Stimulated activated CD8-positive, alpha-beta memory T cell treated with anti-CD3 and anti-CD28 coated beads, Interleukin-4, amount 100 ng/mL, for 24 hours (primary cell): ENCODE measurements at places on chromosomes 4 and X.

- DNase-seq = no peak
These were observed 420.5 kb downstream of the TLL1 start for GRCh38 chr4:166293556-166293955.

- no peak for DNase-seq
These were observed 5.3 kb downstream of the COPS4 start for GRCh38 chr4:83040269-83040668.

DNA sequence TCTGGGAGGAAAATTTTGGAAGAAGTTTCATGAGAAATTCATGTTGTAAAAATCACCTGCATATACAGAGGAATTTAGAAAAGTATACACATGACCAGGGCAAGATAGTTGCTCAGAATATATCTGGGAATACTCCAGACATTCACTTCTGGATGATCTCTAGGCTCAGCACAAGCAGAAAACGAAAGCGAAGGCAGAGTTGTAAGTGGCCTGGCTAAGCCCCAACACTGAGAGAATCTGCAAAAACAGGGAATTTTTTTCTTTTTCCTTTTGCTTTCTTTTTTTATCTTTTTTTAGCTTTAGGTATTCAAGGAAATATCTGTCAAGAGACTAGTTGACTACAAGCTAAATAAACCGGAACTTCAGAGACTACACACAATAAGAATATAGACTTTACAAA, 207.2 kb downstream of the FGF13 start:
- no peak for DNase-seq

- no peak for DNase-seq
These were observed 140.3 kb downstream of the PDHA2 start for GRCh38 chr4:95979961-95980876.

DNA sequence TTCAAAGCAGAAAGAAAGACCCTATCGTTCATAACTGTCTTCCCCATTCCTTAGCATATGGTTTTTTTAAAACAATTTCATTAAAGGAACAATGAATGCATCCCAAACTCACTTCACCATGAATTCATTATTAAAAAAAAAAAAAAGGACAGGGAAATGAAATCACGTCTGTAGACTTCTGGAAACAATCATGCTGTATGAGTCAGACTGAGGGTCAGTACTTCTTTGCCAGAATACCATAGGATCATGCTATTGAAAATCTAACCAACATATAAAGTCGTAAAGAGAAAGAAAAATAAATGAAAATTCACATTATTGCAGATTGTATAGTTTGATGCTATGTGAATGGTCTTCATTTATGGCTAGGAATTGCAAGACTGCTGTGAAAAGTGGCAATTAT, 144.4 kb downstream of the PCDH18 start:
- DNase-seq = no peak

DNA sequence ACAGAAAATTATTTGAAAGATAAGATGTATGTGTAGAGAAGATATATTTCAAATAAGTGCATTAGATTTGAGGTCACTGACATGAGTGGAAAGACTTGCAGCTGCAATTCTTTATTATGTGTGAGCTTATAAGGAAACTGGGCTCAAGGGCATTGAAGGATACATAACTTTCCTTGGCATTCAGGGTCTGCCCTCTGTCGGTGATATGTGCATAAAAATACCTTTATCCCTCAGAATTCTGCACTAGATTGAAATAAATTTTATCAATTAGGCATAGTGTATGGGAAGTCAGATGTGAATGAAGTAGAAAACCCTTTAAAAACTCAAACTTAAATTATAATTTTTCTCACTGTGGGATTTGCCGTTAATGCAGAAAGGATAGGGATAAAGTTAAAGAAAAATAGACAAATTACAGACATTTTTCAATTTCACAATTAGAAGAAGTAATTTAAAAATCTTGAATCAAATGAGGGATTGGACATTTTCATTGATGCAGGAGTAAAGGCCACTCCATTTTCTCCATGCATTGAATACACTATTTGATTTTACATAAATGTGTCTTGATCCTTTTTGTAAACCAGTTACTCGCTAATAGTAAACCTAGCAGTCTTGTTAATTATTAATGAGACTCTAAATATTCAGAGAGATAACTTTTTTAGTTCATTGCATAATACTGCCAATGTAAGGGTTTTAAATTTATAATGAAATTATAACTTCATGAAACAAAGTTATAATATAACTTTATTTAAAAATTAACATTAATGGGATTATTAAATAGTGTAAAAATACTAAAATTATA, 21.0 kb upstream of the ETNPPL start:
- DNase-seq = no peak

GRCh38 chr4:38894322-38894982, 26.8 kb downstream of the FAM114A1 start:
- no peak for DNase-seq
